ENCODE measurements at places on chromosomes 16 and 17.

- no peak for DNase-seq
Measured at GRCh38 chr16:70605283-70605657, 41.1 kb upstream of the IL34 start.

DNA sequence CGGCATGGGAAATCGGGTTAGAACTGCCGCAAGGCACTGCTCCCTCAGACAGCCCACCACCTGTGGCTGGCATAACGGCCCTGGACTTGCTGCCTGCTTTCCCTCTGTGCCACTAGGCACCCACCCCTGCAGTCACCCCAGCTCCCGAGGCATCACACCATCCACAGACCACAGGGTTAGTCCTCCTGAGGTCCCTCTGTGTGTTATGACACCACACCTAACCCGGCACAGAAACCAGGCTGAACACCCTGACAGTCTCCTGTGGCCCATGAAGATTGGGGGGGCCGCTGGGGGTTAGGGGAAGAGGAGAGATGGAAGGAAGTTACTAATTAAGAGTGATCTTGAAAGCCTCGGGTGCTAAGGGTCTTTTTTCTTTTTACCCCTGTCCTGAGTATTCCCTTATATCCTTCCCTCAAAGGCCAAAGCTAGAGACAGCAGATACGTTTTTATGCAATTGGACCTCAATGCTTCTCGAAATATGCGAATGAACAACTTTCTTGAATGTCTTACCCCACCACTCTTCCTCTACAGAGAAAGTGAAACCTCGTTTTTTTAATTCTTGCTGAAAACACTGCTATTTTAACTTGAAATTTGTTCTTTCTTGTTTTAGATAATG is 7.0 kb downstream of the CYTH1 start:
- DNase-seq, result peak; percentile 74

DNA sequence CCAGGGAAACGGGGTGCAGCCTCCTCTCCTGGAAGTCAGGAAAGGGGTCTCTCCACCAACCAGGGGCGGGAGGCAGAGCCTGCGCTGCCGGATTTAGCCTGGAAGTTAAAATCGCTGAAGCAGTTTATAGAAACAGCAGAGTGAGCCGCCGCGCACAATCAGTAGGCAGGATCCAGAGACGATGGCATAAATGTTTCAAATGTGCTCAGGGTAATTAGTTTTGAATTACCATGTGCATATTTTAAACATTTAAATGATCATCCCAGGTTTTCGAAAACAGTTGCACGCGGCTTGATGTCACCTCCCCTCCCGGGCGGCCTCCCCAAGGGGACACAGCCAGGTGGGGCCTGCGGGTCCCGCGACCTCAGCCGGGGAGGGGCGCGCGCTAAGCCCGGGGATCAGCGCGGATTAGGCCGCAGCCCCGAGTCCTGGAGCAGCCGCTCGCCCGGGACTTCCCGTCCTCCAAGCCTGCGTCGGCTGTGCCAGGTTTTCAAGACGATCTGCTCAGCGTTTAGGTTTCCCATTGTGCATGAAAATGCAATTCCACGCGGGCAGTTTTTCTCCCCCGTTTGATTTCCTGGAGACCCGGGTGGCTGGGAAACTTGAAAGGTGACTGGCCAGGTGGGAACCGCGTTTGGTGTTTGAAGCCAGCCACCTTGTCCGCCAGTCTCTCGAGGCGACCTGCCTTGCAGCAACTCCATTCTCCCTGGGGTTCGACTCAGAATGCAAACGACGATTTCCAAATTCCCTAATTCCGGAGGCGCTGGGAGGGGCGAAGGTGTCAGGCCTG is 78.3 kb downstream of the RPA1 start:
- no peak for DNase-seq

DNA sequence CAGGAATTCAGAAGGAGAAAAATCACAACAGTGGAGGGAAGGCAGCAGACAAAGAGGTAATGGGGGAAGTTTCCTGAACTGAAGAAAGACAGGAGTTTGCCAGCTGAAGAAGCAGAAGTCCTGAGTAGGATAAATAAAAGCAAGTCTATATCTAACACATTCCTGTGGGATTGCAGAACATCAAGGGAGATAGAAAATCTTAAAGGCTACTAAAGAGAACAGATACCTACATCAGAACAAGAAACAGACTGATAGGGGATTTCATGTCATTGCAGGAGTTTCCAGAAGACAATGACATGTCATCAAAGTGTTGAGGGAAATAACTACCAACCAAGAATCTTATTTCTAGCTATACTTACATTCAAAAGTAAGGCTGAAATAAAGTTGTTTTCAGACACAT is 21.3 kb upstream of the CRYBA1 start:
- DNase-seq, result no peak

DNA sequence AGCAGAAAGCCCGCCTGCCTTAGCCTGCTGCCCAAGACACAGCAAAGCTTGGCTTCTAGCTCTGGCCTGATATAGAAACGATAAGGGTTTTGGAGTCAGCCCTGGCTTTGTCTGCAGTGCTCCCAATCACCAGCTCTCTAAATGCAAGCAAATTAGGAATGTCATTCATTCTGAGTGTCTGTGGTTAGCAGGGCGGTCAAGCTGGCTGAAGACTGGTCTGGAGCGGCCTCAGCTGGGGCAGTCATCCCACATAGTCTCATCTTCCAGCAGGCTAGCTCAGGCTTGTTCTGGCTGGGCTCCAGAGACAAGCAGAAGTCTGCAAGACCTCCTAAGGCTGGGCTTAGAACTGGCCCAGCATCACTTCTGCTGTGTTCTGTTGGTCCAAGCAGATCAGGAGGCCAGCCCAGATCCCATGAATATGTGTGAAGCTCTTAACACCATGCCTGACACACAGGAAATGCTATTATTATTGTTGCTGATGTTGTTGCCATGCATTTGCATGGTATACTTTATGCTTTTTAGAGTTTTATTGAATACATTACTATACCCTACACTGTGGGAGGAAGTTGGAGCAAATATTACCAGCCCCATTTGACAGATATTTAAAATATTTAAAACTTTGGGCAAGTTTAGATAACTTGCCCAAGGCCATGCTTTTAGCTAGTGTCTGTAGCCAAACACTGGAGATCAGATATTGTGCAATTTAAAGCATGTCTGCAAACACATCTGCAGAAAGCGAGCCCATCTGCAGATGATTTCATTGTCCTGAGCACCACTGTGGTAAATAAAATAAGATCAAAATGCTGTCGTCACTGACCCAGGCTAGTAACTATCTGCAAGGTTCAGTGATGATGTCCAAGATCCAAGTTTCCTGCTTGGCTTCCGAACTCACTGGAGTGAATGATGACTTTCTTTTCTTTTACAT is 24.8 kb downstream of the TMC7 start:
- no peak for DNase-seq

GRCh38 chr17:56305007-56305406 is 151.7 kb downstream of the ANKFN1 start:
- DNase-seq, result no peak
